Skin of body (tissue), 3 donors: ENCODE measurements at places on chromosomes 1 and 21. TPM values are rescaled to one million over a fixed set of nuclear protein-coding genes. Genes with fewer than 3 reads are reported as not detected.

WLS gene
- total RNA-seq, result 85.4 TPM

SLC44A3 gene
- 1.8 TPM for total RNA-seq

PROK1 gene
- not detected for total RNA-seq

OTUD3 gene
- 11.5 TPM for total RNA-seq

SLC2A5 gene
- 9.1 TPM for total RNA-seq

KAZN gene
- 9.6 TPM for total RNA-seq

FGGY gene
- total RNA-seq, result 24.9 TPM

TMPRSS15 gene
- 0.10 TPM for total RNA-seq

SLAMF9 gene
- not detected for total RNA-seq

GNG4 gene
- 1.6 TPM for total RNA-seq

KIAA1614 gene
- 4.5 TPM for total RNA-seq

HOOK1 gene
- 13.3 TPM for total RNA-seq

AHCYL1 gene
- total RNA-seq, result 40.5 TPM

TRIM58 gene
- 7.7 TPM for total RNA-seq

PRAMEF13 gene
- not detected for total RNA-seq

LHX8 gene
- total RNA-seq, result not detected

C1orf94 gene
- total RNA-seq, result 0.10 TPM

MAP1LC3C gene
- total RNA-seq, result 1.1 TPM

AHDC1 gene
- total RNA-seq, result 19.4 TPM

CELA2A gene
- not detected for total RNA-seq

LDLRAD2 gene
- total RNA-seq, result 0.10 TPM

TRIM67 gene
- 0.10 TPM for total RNA-seq
